Transverse colon (tissue), 4 donors: ENCODE measurements at places on chromosomes 13 and 19.

GRCh38 chr19:5932609-5933262 is 18.7 kb downstream of the CAPS start:
- DNase-seq: no peak

DNA sequence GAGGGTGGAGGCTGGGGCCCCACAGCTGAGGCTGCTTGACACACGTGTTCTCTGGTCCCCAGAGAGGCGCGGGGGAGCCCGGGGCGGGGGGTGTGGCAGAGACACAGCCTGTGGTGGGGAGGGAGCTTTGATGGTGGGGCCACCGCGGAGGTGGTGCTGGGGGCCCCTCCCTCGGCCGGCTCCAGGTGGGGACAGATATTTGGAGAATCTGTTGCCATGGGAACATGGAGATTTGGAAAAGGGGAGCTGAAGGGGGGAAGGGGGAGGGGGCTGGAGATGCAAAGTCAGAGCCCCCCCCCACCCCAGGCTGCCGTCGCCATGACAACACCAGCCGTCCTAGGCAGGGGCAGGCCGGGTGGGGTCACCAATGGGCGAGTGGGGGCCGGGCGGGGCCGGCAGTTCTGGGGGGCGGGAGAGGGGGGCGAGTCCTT is 1.2 kb downstream of the PRKCG start:
- DNase-seq: no peak

DNA sequence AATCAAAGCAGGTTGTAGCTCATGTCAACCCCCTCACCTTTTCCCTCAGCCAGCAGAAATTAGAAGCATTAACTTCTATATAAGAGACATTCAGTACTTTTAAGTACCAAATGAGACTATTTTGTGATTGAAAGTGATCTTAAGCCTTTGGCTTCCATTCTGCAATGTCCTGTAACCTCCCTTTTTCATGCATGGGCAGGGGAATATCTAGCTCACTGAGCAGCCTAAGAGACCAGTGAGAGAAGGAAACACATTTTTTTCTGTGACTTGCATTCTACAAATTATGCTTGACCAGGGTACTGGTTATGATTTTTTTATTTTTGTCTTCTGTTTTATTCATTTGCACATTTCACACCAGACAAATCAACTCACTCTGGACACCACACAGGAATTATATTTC is 369.6 kb downstream of the KCTD12 start:
- DNase-seq: no peak

- no peak for DNase-seq
Measured at GRCh38 chr19:5228490-5228889, 112.1 kb downstream of the PTPRS start.

DNA sequence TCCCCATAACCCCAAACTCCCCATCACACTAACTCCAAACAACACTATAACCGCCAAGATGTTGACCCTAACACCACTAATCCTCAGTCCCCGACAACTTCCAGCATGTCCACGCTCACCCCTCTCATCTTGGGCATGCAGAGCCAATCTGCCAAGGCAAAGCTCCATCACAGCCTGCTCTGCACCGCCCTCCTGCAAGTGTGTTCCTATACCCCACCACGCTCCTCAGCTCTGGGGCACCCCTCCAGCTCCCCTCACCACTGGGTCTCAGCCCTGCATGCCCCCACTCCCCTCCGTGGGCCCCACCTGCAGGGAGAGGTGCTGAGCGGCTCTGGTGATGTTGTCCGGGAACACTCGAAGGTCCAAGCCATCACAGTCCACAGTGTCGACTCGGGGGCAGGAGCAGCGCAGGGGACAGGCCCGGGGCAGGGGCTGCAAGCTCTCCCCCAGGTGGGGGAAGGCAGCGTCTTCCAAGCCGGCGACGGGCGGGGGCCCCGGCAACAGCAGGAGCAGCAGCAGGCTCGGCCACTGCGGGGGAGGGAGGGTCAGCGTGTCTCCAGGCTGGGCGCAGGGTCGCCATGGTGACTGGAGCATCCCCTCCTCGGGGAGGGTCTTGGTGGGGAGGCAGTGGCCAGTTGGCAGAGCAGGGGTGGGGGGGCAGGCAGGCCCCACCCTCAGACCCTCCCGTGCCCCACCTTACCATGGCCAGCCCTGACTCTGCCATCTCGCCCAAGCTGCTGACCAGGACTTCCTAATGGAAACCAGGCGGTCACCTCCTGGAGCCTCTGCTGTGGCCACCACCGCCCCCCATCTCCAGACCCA is 527 bp downstream of the PODNL1 start:
- DNase-seq: no peak

- no peak for DNase-seq
Measured at GRCh38 chr19:5083547-5083965, 114.6 kb downstream of the KDM4B start.

DNA sequence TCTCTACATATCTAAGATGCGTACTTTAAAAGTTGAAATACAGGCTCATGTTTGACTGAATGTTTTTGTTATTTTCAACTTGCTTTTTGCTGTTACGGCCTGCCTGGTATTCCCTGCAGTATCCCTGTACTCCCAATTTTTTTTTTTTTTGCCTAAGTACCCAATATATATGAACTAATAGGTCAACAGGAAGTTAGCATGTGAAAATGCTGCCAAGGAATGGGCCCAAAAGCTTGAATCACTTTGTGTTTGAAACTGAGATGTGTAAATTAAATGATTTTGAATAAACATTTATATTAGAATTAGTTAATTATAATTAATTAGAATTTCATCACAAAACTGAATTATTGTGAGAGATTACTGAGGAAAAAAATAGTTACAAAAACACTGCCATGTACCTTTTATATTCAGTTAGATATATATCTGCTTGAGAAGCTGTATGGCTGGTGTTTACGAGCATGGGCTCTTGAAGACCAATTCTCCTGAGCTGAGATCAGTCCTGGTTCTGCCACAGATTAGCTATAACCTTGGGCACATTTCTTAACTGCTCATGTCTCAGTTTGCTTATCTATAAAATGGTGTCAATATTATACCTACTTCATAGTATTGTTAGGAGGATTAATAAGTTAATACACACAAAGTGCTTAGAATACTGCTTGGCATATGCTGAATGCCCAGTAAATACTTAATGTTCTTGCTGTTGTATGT is 16.0 kb downstream of the TDRD3 start:
- DNase-seq: no peak

GRCh38 chr13:33260168-33261098 is 25.1 kb downstream of the STARD13 start:
- DNase-seq: no peak

- no peak for DNase-seq
Measured at GRCh38 chr13:98315902-98316301, 138.8 kb upstream of the RNF113B start.

DNA sequence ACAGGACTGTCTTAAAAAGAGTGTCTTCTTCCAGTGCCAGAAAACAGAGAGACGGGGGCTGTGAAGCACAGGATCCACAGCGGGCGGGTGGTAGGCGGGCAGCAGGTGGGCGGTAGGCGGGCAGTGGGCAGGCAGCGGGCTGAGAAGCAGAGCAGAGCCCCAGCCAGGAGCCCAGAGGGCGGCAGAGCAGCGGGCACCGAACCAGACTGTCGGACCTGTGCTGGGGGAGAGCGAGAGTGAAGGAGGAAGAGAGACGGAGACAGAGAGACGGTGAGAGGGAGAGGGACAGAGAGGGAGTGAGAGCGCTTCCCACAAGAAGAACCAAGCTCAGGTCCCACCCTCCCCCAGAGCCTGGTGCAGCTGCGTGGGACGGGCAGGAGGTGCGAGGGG is 30.3 kb downstream of the RASA3 start:
- no peak for DNase-seq

GRCh38 chr13:65553096-65553727 is 1676.9 kb downstream of the PCDH9 start:
- DNase-seq: no peak

DNA sequence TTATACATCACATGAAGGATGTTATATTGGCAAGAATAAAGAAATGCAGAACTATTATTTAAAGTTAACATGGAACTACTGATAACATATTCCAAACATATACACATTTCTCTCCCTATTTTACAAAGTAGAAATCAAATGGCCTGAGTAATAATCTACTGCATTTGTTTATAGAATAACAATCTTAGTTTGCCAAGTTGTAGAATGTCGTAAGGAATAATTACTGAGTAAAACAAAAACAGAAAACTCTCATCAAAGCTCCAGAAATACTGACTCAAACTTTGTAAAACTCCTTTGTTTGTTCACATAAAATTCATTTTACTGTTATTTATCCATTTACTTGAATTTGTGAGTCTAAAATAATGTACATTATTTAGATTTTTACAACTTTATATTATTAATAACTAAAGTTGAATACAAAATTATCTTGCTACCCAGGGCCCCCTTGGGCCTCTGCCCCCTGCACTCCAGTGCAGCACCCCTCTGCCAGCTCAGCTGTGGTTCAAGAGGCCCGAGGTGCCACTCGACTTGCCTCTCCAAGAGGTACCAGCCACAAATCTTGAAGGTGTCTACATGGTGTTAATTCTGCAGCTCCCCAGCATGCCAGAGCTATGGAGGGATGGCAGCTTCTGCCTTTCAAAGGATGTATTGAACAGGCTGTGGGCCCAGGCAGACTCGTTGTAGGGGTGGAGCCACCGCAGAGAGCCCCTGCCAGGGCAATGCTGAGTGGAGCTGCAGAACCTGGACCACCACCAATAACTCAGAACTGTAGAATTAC is 2819.7 kb downstream of the PCDH9 start:
- DNase-seq: no peak

DNA sequence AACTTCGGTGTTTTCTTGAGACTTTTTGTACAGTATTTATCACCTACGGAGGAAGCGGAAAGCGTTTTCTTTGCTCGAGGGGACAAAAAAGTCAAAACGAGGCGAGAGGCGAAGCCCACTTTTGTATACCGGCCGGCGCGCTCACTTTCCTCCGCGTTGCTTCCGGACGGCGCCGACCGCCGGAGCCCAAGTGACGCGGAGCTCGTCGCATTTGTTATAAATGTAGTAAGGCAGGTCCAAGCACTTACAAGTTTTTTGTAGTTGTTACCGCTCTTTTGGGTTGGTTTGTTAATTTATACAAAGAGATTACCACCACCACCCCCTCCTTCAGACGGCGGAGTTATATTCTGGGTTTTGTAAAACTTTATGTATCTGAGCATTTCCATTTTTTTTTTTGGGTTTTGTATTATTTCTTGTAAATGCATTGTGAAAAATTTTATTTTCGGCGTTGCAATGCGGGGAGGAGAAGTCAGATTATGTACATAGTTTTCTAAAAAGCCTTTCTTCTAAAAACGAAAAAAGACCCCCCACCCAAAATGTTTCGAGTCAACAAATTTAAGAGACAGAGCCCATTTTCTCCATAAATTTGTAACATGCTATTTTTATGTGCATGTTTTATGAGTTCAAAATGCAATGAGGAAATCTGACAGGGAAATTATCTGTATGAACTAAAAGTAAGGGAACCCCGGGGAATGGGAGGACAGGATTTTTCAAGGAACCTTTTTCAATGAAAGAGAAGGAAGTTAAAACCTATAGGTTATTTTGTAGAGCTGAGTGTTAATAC is 2.3 kb downstream of the SOX1 start:
- no peak for DNase-seq

DNA sequence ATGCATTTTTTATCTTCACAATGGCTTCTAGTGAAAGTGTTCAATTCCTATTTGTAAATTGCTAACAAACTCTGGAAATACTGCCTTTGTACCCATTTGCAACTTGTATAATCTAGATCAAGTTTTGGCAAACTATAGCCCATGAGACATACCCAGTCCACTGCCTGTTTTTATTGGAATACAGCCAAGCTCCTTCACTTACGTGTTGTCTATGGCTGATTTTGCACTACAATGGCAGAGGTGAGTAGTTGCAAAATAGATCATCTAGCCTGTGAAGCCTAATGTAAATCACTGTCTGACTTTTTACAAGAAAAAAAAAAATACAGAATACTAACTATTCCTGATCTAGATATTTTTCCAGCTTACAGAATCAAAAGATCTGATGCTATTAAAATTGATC is 37.1 kb downstream of the DZIP1 start:
- no peak for DNase-seq
